ENCODE measurements at places on chromosomes 12 and 14.

DNA sequence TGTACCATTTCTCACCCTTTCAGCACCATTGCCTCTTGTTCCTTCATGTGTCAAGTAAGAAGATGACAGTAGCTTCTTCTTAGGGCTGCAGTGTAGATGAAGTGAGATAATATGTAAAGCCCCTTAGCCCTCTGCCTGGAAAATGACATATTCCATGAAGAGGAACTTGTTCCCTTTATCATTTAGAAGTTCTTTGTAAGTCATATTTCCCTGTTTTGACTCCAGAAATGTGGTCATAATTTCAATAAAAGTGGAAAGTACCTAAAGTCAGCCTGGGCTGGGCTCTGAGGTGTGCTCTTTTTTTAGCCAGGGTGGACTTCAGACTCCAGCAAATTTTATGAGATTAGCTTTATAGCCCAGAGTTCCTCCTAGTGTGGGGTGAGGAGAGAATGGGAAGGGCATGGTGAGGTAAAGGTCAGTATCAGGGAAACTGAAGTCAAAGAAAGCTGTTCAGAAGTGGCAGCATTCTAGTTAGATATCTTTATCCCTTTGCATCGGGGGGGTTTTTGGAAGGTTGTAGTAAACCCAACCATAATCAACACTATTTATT, 92.5 kb downstream of the TMCC3 start:
- DNase-seq = no peak
- peaks cover 9% of the 10 kb centered on the region for H3K4me1 ChIP-seq
- no peaks in the 10 kb centered on the region for H3K27me3 ChIP-seq

GRCh38 chr12:27387473-27387872, 54.8 kb downstream of the BMAL2 start:
- H3K4me1 ChIP-seq = no peaks in the 10 kb centered on the region
- no peak for DNase-seq
- no peak overlapping the region for H3K4me3 ChIP-seq
- peaks cover 4% of the 10 kb centered on the region for H3K36me3 ChIP-seq

GRCh38 chr14:75223664-75224154, 47.3 kb upstream of the TMED10 start:
- peak overlapping the region; percentile 55 for H3K27ac ChIP-seq
- H3K4me1 ChIP-seq = peaks cover 6% of the 10 kb centered on the region
- H3K27me3 ChIP-seq = no peaks in the 10 kb centered on the region

- no peaks in the 10 kb centered on the region for H3K4me1 ChIP-seq
- no peaks in the 10 kb centered on the region for H3K36me3 ChIP-seq
- H3K27ac ChIP-seq = no peak overlapping the region
- DNase-seq = no peak
- H3K27me3 ChIP-seq = no peaks in the 10 kb centered on the region
These were observed 161.8 kb upstream of the RGS6 start for GRCh38 chr14:71770431-71770830.

DNA sequence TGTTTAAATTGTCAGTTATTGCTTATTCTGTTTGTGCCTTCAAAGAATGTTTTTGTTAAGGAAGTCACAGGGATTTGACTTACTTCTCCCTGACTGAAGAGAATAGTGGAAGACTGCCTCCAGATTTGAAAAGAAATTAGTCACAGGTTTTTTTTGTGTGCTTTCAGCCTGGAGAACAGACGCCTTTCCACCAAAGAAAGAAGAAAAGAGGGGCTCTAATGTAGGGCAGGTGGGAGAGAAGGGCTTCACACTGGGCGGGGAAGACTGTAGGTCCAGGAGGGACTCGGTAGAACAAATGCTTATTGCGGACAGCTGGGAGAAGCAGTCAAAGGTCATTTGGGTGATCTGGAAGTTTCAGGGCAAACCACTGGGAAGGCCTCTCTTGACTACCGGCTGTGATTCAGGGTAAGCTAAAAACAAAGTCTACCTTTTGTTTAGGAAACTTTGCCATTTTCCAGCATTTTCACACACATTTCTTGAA, 76.8 kb downstream of the SAMD4A start:
- peaks cover 11% of the 10 kb centered on the region for H3K4me1 ChIP-seq
- no peaks in the 10 kb centered on the region for H3K36me3 ChIP-seq
- DNase-seq = no peak
- H3K4me3 ChIP-seq = no peak overlapping the region
- H3K27me3 ChIP-seq = no peaks in the 10 kb centered on the region

GRCh38 chr14:74713395-74713735, 421 bp downstream of the FCF1 start:
- H3K27ac ChIP-seq = no peak overlapping the region
- DNase-seq = no peak
- no peaks in the 10 kb centered on the region for H3K27me3 ChIP-seq
- peaks cover 2% of the 10 kb centered on the region for H3K36me3 ChIP-seq
- peaks cover 2% of the 10 kb centered on the region for H3K4me1 ChIP-seq

DNA sequence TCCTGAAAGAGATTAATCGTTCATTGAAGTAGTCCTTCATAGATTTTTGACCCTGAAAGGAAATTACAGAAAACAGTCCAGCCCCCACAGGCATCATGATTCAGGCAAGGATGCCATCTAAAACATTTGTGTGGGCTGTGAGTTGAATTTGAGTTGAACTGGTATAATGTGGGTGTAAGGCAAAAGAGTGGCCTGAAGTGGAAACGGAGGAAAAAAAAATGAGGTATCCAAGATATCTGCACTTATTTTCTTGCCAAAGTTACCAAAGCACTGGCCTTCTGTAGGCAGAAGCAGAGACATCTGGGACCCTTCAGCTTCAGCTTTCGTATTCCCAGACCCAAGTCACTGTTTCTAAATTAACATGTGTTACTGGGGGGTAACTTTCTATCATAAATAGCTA, 105.1 kb upstream of the DIO2 start:
- no peaks in the 10 kb centered on the region for H3K4me1 ChIP-seq
- DNase-seq = no peak
- H3K27me3 ChIP-seq = no peaks in the 10 kb centered on the region

- DNase-seq = no peak
- H3K27ac ChIP-seq = no peak overlapping the region
- H3K4me3 ChIP-seq = no peak overlapping the region
- no peaks in the 10 kb centered on the region for H3K36me3 ChIP-seq
- H3K4me1 ChIP-seq = peaks cover 7% of the 10 kb centered on the region
These were observed 24.9 kb upstream of the CEBPE start for GRCh38 chr14:23143911-23144310.

Data from neuronal stem cell (in vitro differentiated cells).